Sigmoid colon (tissue), 7 donors: ENCODE measurements at places on chromosomes 1 and 21. TPM values are rescaled to one million over a fixed set of nuclear protein-coding genes. Genes with fewer than 3 reads are reported as not detected.

GRCh38 chr1:155859881-155860871, 809 bp downstream of the SYT11 start:
- H3K4me1 ChIP-seq = peaks cover 26% of the 10 kb centered on the region
- H3K27me3 ChIP-seq = no peaks in the 10 kb centered on the region
- H3K4me3 ChIP-seq = peak overlapping the region; percentile 52
- DNase-seq = peak; percentile 91

GRCh38 chr1:74853756-74854155, 120.8 kb downstream of the TYW3 start:
- no peak for DNase-seq
- no peaks in the 10 kb centered on the region for H3K36me3 ChIP-seq
- H3K27ac ChIP-seq = no peak overlapping the region
- H3K4me1 ChIP-seq = no peaks in the 10 kb centered on the region

GRCh38 chr1:2469103-2469940, 6.8 kb upstream of the PLCH2 start:
- H3K27ac ChIP-seq = no peak overlapping the region
- H3K36me3 ChIP-seq = no peaks in the 10 kb centered on the region
- peaks cover 66% of the 10 kb centered on the region for H3K27me3 ChIP-seq
- no peak for DNase-seq
- H3K4me1 ChIP-seq = no peaks in the 10 kb centered on the region
- H3K4me3 ChIP-seq = no peak overlapping the region

DNA sequence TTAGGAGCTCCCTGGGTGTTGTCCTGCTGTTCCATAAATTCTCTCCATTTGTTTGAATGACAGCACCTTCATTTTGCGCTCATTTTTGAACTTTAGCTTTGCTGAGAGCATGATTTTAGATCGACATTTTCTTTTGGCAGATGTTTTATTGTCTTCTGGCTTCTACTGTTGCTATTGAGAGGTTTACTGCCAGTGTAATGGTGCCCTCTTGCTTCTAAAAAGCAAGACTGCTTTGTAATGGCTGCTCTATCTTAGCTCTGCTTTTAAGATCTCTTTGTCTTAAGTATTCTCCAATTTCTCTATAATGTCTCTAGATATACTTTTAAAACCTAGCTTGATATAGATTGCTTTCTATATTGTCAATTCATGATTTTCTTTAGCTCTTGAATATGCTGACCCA, 27.8 kb downstream of the THEM4 start:
- H3K4me1 ChIP-seq = no peaks in the 10 kb centered on the region
- no peaks in the 10 kb centered on the region for H3K36me3 ChIP-seq
- H3K27ac ChIP-seq = no peak overlapping the region
- no peak for DNase-seq
- no peaks in the 10 kb centered on the region for H3K27me3 ChIP-seq
- H3K4me3 ChIP-seq = no peak overlapping the region

DNA sequence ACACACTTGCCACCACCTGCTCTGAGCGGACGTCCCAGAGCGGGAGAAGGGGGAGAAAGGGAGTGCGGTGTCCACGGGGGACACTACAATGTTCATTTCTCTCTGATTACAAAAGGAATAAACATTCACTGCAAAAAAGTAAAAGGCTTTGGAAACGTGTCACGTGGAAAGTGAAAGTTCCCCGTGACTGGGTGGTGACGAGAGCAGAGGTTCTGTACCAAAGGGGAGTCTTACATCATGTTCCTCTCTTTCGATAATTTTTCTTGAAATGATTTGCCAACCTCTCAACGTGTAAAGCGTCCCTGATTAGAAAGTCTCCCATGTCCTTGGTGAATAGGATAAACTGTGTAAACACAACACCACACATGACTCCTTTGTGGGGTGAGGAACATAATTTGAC, 22.0 kb upstream of the PRDM15 start:
- peaks cover 27% of the 10 kb centered on the region for H3K36me3 ChIP-seq
- H3K4me1 ChIP-seq = peaks cover 3% of the 10 kb centered on the region
- no peaks in the 10 kb centered on the region for H3K27me3 ChIP-seq

The BTBD19 gene
- 2.9 TPM for total RNA-seq

The SPRR2F gene
- not detected for total RNA-seq
